ENCODE measurements at places on chromosomes 6 and 20.

DNA sequence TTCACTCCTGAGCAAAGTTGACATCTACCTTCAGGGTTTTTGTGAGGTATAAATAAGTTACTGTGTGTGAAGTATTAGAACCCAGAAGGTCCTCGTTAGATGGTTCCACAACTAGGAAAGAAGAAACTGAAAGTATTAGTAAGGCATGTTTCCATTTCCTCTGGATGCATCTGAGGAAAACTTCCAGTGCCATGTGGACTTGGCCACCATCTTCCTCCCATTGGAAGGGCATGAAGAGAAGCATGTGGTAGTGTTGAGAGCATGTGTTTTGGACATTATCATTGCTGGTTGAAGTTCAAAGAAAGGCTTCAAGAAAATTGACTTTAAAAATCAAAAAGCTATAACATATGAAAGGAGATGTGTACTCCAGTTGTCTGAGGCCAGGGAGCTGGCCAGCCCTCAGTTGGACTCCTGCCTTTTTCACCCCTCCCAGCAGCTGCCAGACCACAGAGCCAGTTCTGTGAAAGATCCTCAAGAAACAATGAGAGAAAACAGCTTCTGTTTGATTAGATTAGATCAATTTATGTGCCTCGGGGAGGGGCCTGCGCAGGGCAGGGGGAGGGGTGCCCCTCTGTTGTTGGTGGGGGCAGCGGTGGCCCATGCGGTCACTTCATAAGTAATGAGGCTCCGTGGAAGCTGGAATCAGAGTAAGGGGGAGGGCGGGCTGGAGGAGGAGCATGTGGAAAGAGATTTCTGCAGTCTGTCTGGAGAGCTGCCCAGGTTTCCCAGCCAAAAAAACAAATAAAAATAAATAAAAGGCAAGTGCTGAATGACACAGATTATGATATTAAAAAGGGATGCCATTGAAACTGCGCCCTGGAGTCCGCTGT lies 154.0 kb downstream of the JARID2 start:
- DNase-seq = peak; percentile 59

DNA sequence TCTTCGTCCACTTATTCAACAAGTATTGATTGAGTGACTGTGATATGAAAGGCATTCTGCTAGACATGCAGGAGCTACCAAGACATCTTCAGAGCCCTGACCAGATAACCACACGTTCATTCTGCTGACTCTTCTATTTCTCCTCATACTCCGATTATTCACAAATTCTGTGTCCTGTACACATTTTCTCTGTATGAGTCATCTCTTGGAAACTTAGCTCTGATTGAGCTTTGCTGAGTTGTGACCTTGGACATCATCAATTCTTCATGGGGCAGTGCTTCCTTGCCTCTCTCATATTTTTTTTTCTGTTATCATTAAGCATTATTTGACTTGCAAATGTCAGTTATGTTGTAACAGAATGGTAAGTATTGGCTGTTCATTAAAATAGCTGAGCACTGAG lies 351.6 kb upstream of the CNR1 start:
- no peak for DNase-seq

- no peak for DNase-seq
Observed at GRCh38 chr6:127833336-127833735, 67.5 kb downstream of the THEMIS start.

GRCh38 chr6:28167926-28168325 lies 26.2 kb downstream of the ZKSCAN8 start:
- no peak for DNase-seq
